ENCODE measurements at places on chromosomes 1 and 21.
A peak's percentile ranks its signal among the peaks of the same experiment; 100 is the strongest.

- H3K4me1 ChIP-seq: peaks cover 15% of the 10 kb centered on the region
- H3K4me3 ChIP-seq: no peak overlapping the region
- no peak for DNase-seq
Measured at GRCh38 chr1:228691211-228691610, 44.1 kb upstream of the RHOU start.

GRCh38 chr1:245205864-245206263 lies 51.1 kb downstream of the KIF26B start:
- H3K27ac ChIP-seq: no peak overlapping the region
- DNase-seq: no peak
- H3K36me3 ChIP-seq: peaks cover 2% of the 10 kb centered on the region
- no peaks in the 10 kb centered on the region for H3K4me1 ChIP-seq
- H3K4me3 ChIP-seq: no peak overlapping the region
- H3K27me3 ChIP-seq: no peaks in the 10 kb centered on the region

DNA sequence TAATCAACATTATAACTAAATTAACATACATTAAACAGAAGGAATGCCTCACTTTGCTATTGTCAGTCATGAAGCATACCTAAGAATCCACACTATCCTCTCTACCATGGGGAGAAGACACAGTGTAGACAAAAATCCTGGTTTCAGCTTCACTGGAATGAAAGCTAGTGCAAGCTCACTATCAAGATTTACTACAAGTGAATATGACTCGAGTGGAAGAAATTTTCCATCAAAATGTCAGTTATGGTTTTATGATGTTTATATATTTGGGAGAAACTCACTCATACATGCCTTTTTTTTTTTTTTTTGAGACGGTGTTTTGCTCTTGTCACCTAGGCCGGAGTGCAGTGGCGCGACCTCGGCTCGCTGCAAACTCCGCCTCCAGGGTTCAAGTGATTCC lies 424.3 kb downstream of the KCNT2 start:
- H3K27ac ChIP-seq: no peak overlapping the region
- no peaks in the 10 kb centered on the region for H3K36me3 ChIP-seq
- no peak overlapping the region for H3K4me3 ChIP-seq
- H3K27me3 ChIP-seq: no peaks in the 10 kb centered on the region
- H3K4me1 ChIP-seq: no peaks in the 10 kb centered on the region

DNA sequence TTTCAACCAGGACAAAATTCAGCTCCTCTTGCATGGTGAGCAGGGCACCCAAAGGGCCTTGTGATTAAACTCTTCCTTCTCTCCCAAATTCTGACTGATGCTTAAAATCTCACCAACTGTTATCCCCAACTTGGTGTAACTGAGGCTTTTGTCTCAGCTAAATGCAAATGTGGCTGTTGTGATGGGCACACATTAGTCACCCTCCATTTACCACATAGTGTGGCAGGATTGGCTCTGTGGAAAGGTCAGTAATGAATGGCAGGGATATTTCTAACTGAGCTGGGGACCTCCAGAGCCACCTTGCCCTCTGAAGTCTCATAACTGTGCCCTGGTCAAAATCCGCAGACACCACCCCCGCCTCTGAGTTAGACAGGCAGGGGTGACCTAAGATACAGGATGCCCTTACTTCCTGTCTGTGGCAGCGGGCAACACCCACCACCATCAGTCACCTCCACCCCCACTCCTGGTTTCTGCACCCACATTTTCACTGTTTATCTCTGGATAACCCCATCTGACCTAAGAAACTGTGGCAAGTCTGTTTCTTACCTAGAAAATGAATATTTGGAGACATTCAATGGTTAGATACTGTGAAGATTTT lies 25.4 kb upstream of the RGS16 start:
- no peak overlapping the region for H3K27ac ChIP-seq
- DNase-seq: peak; percentile 22
- H3K4me1 ChIP-seq: peaks cover 39% of the 10 kb centered on the region

DNA sequence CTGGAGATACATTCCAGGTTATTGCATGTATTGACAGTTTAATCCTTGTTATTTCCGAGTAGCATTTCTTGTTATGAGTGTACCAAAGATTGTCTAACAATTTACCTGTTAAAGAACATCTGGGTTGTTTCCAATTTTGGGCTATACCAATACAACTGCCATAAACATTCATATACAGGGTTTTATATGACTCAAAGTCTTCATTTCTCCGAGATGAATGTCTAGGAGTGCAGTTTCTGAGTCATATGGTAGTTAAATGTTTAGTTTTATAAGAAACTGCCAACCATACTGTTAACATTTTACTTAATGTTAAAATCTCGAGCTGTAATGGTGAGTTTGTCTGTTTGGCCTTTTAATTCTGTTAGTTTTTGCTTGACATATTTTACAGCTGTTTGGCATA lies 10.0 kb downstream of the RAB4A start:
- H3K27ac ChIP-seq: no peak overlapping the region
- peaks cover 27% of the 10 kb centered on the region for H3K4me1 ChIP-seq
- DNase-seq: no peak

All from activated CD4-positive, alpha-beta T cell treated with anti-CD3 and anti-CD28 coated beads, Interleukin-2, amount 10 ng/mL, durations not matched to agents 7 days and 5 days (primary cell).